EL (cell line): ENCODE measurements at places on chromosomes 5 and 9.

GRCh38 chr5:131281133-131281867 is 17.4 kb downstream of the CDC42SE2 start:
- no peak for DNase-seq

GRCh38 chr9:86891091-86891490 is 56.2 kb downstream of the GAS1 start:
- DNase-seq: no peak

DNA sequence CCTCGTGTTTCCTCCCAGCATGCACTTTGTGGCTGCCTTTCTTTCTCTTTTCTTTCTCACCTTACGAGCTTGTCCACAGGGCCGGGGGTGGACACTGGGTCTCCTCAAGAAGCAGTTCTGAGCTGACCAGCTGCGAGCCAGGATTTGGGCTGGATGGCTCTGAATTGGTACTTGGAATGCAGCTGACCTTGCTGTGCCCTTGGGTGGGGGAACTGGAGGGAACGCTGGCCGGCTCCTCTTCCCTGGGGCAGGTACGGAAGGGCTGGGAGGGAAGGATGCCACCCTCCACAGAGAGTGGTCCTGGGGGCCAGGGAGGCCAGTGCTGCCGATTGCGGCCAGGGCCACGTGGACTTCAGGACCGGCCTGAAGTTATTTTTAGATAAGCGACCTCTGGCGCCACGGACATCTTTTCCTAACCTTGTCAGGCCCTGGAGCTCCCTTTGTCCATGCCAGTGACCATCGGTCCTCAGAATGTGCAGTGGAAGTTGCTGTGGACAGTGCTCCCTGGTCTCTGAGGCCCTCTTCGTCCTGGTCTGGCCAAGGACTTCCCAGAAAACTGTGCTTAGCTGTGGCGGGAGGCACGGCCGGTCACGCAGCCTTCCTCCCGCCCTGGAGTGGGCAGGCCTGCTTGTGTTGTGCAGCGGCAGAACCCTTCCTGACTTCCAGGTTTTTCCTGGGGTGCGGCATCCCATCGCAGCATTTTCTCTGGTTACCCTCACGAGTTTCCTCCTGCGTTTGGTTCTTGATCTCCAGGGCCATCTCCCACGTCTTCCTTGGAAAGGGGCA is 13.5 kb upstream of the AHRR start:
- no peak for DNase-seq

DNA sequence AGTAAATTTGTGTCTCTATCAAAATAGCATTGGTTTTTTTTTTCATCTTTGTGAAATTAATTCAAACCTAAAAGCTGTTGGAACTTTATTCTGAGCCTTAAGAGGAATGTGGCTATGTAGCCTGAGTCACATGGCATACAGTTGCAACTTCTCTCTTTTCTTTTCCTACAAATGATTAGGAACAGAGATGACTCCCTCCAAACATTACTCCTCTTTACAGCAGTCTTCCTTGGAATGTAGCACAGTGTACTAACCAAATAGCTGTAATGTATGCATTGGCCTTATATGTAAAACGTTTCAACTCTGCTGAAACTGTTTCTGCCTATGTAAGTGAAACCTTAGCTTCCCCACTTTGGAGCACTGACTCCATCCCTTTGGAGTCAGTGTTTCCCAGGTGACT is 100.9 kb upstream of the MAP1B start:
- no peak for DNase-seq

DNA sequence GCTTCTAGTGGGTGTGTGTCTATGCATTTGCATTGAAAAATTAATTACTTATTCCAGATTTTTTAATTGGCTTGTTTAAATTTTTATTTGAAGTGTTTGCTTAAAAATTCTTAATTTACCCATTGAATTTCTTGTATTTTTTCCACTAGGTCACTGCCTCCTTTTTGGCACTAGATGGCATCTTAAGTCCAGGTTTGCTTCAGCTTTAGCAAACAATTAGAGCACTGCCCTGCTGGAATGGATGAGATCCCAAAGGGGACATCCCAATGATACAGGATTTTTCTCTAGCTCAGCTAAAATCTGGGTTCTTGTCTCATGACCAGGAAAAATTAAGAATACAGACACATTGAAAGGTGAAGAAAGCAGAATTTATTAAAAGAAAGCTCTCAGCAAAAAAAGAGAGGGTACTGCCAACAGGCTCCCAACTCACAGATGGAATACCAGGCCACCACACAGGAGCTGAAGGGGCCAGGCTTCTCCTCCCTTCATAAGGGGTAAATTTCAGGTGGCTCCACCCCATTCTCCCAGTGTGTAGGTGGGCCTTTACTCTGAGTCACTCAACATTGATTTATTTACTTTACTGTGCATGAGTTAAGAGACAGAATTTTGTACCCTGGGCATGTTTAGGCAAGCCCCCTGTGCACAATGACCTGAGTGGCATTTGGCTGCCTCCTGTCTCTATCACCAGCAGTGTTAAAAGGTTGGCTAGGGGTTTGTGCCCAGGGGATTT is 532.4 kb downstream of the ANXA1 start:
- peak; percentile 34 for DNase-seq

GRCh38 chr9:136087741-136088480 is 7.2 kb downstream of the NACC2 start:
- DNase-seq: no peak

DNA sequence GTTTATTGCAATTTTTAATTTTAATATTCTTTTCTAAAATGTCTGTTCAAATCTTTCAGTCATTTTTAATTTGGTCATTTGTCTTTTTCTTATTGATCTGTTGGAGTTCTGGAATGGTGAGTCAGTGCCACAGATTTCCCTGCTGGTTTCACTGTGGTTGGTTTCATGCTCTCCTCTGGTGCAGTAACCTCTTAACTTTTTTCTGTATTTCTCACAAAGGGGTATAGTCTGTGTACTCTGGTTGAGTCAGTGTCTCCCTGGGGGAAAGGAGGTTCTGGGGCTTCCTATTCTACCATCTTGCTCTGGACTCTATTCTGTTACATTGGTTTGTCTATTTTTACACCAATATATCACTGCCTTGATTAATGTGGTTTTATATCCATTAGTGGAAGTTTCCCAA is 178.8 kb downstream of the CSNK1G3 start:
- peak; percentile 45 for DNase-seq

GRCh38 chr9:3137347-3137695 is 293.4 kb upstream of the PUM3 start:
- no peak for DNase-seq

GRCh38 chr9:89185980-89186379 is 7.4 kb upstream of the SHC3 start:
- peak; percentile 15 for DNase-seq

DNA sequence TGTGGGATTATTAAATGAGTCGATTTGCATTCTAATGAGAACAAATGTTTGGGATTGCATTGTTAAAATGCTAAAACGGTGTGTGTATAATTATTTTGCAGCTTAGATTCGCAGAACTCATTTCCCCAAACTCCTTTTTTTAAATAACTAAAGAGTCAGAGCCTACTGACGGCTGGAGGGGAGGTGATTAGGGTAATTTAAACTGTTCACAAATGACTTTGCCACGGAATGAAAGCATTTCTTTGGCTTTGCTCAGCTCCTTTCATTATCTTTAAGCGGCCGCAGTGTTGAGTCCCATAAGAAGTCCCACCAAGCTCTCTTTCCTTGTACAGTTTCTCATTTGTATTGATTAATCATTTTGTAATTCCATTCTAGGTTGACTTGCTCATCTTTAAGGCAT is 1632.8 kb downstream of the MAT2B start:
- no peak for DNase-seq

DNA sequence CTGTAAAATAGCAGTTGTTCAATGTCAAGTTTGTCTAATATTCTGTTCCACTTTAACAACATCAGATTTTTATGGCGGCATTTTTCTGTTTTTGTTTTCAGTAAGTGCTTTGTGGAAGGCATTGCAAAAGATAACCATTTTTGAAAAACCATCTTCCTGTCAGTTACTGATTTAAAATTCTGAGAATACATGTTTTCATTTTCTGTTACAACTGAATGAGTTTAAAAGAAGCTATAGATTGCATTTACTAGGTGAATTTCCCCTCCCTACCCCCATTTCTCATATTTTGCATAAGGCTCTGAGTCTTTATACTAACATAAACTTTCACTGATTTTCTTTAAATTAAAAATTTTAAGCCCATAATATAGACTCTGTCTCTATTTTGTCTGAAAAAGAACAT is 4.6 kb upstream of the ERAP2 start:
- DNase-seq: no peak

DNA sequence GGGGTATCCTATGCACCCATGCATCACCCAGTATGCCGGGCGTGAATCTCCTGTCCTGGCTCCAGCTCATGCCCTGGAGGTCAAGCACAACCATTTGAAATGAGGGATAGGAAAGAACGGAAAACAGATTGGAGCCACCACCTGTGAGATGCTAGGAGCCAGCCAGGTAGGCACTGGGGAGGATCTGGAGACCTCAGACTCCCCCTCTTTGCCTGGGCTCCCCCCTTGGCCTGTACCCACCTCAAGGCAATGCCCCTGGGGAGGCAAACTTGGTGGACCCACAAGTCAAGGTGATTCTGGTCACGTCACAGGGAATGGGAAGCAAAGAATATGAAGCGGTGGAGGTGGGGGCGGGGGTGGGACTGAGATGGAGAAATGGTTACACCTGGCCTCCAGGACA is 92.6 kb downstream of the PAX5 start:
- no peak for DNase-seq

DNA sequence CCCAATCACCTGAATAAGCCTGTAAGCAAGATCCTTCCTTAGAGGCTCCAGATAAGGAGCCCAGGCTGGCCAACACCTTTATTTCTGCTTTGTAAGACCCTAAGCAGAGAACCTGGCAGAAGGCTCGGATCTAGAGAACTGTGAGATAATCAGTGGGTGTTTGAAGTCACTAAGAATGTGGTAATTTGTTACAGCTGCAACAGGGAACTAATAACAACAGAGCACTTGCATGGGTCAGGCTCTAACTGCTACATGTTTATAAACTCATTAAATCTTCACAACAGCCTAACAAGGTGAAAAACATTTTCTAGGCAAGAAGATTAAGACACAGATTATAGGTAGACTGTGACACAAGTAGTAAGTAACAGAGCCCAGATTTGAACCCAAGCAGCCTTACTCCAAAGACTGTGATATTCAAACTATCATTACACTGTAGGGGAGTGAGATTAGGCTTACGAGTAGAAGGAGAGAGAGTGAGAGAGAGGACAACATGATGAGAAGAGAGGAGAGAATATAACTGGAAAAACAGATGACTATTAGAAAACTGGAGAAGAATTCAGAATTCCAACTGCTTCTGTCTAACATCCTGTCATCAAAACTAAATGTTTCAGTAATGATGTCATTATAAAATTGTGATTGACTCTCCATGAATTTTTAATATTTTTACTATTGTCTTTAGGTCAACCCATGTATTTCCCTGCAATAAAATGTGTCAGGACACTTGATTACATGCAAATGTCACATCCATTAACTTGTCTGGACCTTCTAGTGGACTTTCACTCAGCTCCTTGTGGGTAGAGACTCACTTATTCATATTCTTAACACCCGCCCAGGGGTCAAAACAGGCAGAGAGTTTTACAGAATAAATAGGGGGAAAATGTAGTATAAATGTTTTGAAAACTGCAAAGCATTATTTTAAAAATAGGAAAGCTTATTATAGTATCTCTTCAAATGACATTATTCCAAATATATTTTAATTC is 290.9 kb upstream of the RGMB start:
- peak; percentile 37 for DNase-seq

GRCh38 chr9:5278486-5278885 is 26.0 kb downstream of the RLN2 start:
- DNase-seq: no peak

- no peak for DNase-seq
Measured at GRCh38 chr5:142610176-142611001, 75.5 kb downstream of the FGF1 start.

- DNase-seq: peak; percentile 61
Measured at GRCh38 chr5:134510970-134511795, 14.3 kb upstream of the JADE2 start.

- DNase-seq: no peak
Measured at GRCh38 chr9:13189362-13189761, 90.1 kb downstream of the MPDZ start.

DNA sequence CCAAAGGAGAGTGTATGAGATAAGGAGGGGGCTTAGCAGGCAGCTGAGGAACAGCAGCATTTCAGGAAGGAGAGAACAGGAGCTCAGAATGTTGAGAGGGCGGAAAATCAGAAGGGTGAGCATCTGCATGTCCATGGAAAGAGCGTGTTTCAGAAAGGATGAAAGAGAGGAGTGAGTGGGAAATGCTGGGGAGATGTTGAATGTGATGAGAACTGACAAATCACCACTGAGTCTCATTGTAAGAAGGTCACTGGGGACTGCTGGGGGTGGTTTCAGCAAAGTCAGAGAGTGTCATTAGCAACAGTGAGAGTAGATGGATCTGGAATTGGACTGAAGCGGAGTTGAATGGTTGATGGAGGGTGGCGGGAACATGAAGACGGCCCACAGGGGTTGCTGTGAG is 65.8 kb downstream of the ANKRD33B start:
- no peak for DNase-seq

DNA sequence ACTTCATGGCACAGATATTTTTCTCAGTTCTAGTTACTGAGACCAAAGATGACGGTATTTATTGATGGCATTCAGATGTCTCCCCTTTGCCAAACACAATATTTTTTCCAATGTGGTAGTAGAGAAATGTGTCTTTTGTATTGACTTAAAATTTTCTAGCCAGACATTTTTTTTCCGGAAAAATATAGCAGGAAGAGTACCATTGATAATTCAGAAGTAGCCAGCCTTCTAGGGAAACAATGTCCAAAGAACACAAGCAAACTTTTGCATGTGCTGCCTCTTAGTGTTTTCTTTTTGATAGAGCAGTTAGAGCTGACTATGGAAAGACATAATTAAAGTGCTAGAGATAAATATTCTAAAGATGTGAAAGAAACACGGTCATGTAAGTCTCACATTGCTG is 231.4 kb downstream of the MARCHF11 start:
- no peak for DNase-seq

GRCh38 chr5:96297290-96297689 is 135.8 kb downstream of the PCSK1 start:
- peak; percentile 90 for DNase-seq

DNA sequence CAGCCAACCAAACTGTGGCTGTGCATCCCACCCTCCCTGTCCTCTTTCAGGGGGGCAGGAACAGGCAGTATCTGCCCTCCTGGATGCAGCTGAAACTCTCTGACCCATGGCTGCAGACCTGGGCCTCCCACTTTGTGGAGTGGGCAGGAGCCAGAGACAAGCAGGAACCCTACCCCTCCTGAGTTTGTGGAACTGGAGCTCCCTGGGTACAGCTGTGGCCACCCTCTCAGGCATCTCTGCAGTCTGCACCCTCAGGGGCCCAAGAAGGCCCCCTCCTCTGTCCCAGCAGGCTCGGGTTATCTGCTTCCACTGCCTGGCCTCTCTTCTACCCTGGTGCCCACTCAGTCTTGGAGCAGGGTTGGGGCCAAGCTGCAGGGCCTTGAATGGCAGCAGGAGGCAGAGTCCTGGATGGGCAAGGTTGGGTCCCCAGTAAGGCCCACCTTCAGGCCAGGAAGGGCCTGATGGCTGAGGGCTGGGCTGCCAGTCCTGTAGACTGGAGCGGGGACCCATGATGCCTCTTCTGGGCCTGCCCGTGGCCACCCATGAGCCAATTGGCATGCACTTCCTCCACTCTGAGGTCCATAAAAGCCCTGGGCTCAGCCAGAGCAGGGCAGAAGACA is 619.9 kb downstream of the KIF4B start:
- DNase-seq: no peak
